ENCODE measurements at places on chromosomes 16 and 17.

DNA sequence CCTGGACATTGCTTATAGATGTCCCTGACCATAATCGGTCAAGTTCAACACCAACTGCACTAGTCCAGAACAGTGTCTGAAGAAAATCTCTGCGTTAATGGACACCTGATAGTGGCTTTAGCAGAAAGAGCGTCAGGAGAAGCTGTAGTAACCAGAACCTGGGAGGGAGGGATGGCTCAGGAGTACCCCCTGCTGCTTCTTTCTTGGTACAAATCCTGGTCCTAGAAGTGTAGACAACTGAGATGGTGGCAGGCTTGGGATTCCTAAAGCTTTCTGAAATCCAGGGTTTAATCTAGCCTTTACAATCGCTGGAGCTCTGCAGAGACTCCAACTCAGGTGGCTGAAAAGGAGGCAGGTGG is 5.4 kb downstream of the MAP3K14 start:
- no peak for DNase-seq

DNA sequence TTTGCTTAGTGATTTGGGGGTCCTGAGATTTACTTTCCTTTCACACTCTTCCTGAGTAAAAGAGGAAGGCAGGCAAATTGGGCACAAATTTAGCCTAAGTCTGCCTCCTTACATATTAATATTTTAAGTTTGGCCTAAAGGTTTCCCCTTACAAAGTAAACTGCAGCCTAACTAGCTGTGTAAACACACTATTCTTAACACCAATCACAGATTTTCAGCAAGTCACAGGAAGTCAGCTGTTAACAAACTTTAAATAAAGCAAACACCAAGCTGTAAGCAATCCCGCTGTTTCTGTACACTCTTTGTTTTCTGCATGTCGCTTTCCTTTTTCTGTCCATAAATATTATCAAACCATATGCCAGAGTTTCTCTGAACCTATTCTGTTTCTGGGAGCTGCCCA is 45.1 kb upstream of the ABCC11 start:
- DNase-seq: no peak

GRCh38 chr16:81445143-81445961 is 744 bp downstream of the CMIP start:
- no peak for DNase-seq

DNA sequence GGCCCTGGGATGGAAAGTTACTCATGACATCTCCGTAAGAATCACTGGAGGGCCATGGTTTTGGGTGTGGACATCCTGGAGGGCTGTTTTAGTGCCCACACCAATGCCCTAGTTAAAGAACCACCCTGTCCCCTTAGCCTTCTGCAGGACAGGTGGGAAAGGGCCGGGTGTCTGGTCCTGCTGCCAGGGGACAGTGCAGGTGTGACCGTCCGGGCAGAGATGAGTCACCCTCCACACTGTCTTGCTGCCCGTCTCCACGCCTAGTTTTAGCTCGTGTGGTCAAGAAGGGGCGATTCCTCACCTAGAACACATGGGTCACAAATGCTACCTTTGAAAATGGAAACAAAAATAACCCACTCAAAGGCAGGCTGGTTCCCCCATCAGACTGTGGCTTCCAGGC is 17.0 kb downstream of the CEP295NL start:
- DNase-seq: no peak

GRCh38 chr16:7086822-7087616 is 245.6 kb upstream of the RBFOX1 start:
- DNase-seq: peak; percentile 13

- DNase-seq: no peak
Observed at GRCh38 chr16:3413730-3414379, 12.8 kb downstream of the ZNF174 start.

DNA sequence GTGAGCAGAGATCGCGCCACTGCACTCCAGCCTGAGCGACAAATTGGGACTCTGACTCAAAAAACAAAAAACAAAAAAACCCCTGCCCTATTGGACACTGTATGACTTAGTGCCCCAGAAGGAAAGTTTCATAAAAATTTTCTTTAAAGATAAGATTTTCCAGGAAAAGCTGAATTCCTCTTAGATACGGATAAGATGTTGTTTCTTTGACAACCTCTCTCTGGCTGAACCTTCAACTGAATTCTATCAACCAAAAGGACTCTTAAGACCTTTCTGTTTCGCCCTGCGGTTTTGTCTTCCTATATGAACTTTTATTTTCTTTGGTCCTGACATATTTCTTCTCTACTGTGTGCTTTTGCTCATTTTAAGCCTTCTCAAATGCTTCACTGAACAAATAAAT is 35.8 kb downstream of the CPPED1 start:
- no peak for DNase-seq

DNA sequence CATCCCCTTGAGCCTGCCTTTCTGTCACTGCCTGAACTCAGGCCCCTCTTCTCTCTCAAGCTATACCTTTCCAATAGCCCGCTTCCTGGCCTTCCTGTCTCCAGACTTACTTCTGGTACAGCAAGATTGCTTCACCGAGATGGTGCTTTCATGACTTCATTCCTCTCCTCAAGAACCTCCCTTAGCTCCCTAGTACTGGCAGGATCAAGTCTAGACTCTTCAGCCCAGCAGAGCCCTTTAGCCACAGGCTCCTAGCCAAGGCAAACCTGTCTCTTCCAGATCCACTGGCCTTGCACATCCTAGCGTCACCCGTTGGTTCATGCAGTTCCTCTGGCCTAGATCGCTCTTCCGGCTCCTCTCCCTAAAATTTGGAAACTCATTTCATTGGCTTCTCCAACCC is 6.4 kb upstream of the ATP2A3 start:
- no peak for DNase-seq

DNA sequence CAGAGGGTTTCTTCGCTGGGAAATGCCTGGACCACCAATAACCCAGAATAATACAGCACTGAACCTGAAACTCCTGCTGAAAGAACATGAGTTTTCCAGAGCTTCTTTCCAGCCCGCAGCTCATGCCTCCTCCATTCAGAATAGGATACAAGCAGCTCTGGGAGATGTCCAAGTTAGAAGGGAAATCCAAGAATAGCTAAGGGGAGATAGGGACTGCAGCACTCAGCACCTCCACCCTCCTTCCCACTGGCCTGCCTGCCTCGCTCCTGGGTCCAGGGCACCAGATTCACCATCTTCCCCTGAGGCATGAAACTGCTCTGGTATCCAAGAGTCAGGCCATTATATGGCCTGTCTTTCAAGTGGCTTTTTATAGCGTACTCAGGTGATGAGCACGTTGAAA is 4.1 kb downstream of the KRT31 start:
- no peak for DNase-seq

DNA sequence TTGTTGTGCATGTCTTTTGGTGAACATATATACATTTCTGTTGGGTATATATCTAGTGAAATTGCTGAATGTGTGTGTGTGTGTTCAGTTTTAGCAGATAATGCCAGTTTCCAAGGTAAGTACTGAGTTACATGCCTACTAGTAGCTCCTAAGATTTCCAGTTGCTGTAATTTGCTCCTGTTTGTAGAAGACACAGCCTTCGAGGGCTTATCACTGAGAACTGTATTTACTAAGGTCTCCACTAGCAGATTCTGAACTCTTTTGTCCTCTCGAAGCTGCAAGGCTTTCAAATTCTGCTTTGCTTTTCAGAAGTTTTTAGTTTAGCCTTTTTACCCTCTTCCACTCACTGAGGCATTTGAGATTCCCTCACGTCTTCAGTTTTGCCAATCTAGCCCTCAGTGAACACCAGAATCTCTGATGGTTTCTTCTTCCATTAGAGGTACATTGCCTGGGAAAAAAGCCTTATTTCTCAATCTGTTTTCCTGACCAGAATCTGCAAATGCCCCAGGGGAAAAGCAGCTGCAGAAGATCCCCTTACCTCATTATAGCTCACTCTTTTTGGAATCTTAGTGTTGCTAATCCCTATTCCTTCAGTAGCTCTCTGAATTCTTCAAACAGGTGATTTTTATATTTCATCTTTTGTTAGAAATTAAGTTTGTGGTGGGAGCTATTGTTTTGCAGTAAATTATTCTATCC is 52.9 kb downstream of the NF1 start:
- DNase-seq: no peak

- no peak for DNase-seq
Observed at GRCh38 chr16:84751947-84752346, 52.1 kb downstream of the USP10 start.

GRCh38 chr16:4615384-4616046 is 827 bp upstream of the UBALD1 start:
- DNase-seq: no peak

DNA sequence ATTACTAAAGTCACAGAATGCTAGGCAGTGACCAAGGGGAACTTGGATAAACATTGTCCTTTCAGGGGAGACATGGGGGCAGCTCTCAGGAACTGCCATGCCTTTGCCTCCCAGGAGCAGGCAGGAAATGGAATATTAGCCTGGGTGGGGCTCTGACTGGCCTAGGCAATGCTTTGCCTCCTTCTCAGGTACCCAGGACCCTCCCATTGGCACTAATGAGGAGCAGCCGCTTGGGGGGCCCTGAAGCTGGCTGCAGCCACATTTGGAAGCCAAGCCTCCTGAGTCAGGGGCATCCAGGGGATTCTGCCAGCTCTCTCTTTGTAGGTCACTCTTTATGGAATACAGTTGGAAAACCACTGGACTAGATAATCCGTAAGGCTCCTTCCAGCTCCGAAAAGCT is 5.5 kb downstream of the CPSF4L start:
- no peak for DNase-seq

Measured in NCI-H2081 treated with DMSO at 0.1 percent for 48 hours (cell line).